Activated CD8-positive, alpha-beta T cell treated with anti-CD3 and anti-CD28 coated beads for 36 hours (primary cell): ENCODE measurements at places on chromosomes 13 and 19.

DNA sequence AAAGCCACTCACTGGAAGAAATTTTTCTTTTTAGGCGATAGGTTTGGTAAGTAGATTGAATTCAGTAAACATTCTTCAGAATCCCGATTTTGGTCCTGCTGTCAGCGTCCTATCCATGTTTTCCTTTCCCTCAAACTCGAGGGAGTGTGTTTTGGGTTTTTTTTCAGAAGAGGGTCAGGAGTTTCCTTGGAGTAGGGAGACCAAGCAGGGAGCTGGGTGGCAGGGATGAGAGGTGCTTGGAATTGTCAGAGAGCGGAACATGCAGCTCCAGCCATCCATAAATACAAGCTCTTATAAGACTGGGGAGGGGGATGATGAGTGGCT, 1.6 kb upstream of the PCDH8 start:
- DNase-seq: no peak

- no peak for DNase-seq
Observed at GRCh38 chr13:75079226-75079625, 402.7 kb downstream of the TBC1D4 start.

DNA sequence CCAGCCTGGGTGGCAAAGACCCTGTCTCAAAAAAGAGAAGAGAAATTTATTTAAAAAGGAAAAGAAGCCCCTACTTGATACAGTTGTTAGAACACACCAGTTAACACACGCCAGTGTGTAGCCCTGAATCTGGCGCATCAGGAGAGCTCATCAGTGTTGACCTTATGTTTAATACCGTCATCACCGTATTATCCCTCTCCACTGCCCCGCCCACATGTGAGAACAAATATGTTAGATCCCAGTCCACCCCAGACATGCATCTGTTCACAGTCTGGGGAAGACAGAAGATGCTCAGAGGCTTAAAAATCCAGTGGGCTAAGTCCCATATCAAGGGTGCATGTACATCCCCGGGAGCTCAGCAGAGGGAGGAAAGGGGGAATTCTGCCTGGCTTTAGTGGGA, 155.2 kb downstream of the DPF1 start:
- no peak for DNase-seq

- no peak for DNase-seq
Observed at GRCh38 chr13:72507416-72508199, 219.8 kb downstream of the MZT1 start.

- no peak for DNase-seq
Observed at GRCh38 chr13:95564733-95565291, 12.3 kb downstream of the CLDN10 start.

GRCh38 chr13:33153421-33154404, 131.8 kb downstream of the STARD13 start:
- DNase-seq: no peak

- DNase-seq: no peak
Observed at GRCh38 chr13:75385708-75386083, 96.3 kb downstream of the TBC1D4 start.

GRCh38 chr13:106762708-106763107, 194.8 kb upstream of the ARGLU1 start:
- no peak for DNase-seq

DNA sequence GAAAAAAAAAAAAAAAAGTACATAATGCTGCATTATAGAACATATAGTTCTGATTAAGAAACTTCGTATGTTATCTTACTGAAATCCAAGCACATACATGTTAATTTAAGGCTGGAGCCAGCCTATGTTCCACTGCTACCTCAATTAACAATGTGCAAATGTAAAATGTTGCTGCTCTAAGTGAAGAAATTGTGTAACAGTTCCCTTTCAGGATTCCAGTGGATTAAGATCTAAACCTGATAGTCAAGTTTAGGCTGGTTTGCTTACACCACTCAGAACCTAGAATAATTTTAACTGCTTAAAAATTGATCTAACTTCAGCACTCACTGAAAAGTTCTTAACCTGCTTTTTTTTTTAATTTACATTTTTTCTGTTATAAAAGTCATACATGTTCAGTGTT, 4.2 kb downstream of the VPS36 start:
- DNase-seq: no peak

GRCh38 chr13:46475541-46475991, 77.4 kb upstream of the LRCH1 start:
- no peak for DNase-seq
